ENCODE measurements at places on chromosomes 11 and 22.

DNA sequence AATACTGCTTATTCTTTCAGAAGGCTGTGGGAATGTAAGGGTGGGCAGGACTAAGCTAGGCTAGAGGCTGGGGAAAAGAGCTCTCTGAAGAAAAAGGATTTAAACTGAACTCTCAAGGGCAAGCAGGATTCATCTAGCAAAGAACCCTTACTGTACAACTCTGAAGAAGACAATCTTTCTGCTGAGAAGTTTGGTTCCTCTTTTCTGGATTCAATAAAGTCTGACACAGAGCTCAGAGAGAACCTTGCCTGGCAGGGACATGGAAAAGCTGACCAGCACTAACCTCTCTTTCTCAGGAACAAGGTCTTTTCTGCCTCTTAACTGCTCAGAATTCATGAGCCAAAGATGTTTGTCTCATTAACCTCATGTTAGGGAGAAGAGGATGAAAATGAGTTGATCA lies 388.4 kb upstream of the DDI1 start:
- no peak for DNase-seq

GRCh38 chr11:39810358-39810757 lies 1649.1 kb downstream of the LRRC4C start:
- no peak for DNase-seq

DNA sequence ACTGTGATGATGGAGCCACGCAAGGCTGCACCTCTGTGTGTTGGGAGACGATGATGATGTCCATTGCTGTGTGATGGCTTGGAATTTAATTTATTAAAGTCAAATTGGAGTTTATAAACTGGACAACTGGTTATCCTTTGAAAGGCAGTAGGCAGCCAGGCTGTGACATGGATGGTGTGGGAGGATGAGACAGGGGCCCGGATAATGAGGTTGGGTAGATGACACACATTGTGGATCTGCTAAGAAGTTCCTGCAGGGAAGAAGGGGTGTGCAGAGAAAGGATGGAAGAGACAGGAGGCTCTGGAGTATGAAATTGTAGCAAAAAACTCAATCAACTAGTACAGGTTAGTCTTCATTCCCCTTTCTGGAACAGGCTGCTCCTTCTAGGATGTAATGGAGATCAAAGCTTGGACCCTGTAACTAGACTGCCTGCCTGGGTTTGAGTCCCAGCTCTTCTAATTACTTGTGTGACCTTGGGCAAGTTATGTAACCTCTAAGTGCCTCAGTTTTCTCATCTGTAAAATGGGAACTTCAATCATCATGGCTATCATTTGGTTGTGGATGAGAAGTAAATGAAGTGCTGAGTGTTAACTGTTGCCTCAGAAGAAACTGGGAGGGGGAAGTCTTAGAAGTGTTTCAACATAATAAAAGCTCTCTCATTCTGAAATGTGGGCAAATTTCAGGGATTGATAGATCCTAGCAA lies 4.2 kb upstream of the HINFP start:
- no peak for DNase-seq

DNA sequence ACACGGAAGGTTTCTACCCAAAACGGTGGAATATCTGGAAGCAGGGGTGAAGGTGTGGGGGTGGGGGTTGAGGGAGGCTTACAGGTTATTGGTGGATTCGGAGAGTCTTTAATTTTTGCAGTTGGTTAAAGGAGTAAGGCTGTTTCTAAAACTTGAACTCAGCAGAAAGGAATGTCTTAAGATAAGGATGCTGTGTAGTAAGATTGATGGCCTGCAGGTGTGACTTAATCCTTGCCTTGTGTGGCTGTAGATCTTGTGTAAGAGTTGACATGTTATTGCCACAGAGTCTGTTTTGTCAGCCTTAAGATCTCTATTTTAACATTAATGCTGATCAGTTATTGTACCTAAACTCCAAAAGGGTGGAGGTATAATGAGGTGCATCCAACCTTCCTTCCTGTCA lies 16.4 kb upstream of the OR6M1 start:
- no peak for DNase-seq

DNA sequence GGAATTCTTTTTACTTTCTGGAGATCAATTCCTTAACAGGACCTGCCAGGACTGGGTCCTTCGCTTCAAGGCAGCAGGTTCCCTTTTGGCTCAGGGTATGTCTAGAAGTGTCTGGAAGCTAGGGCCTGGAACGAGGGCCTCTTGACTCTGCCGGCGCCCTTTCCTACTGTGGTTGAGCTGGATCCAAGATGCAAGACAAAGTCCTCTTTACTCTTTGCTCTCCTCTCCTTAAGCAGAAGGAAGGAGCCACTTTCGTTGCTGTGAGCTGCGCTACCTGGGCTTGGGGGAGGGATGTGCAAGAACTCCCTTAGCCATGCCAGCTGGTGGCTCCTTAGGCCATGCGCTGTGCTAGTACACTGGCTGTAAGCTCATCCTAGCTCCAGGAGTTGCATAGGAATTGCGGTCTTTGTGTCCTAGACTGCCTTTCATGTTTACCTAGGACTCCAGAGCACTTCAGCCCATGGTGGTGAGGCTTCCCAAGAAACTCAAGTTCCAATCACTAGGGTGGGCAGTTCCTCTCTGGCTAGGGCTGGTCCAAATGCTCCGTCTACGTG lies 18.1 kb downstream of the GLB1L2 start:
- no peak for DNase-seq
